ENCODE measurements at places on chromosomes 2 and 18. TPM values are rescaled to one million over a fixed set of nuclear protein-coding genes. Genes with fewer than 3 reads are reported as not detected.

SIGLEC15 gene
- total RNA-seq = not detected

ANKRD30BL gene
- 27.7 TPM for total RNA-seq

DNA sequence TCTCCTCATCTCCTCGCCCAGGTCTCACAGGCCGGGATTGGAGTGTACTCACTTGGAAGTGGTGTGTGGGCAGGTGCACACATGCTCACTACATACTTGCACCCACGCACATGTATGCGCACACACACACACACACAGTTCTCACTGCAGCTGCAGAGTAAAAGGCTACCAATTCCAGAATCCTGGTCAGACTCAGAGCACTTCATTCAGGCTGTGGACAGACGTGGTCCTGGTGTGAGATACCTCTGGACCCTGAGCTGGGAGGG, 19.4 kb downstream of the CELF4 start:
- no peak for DNase-seq

DNA sequence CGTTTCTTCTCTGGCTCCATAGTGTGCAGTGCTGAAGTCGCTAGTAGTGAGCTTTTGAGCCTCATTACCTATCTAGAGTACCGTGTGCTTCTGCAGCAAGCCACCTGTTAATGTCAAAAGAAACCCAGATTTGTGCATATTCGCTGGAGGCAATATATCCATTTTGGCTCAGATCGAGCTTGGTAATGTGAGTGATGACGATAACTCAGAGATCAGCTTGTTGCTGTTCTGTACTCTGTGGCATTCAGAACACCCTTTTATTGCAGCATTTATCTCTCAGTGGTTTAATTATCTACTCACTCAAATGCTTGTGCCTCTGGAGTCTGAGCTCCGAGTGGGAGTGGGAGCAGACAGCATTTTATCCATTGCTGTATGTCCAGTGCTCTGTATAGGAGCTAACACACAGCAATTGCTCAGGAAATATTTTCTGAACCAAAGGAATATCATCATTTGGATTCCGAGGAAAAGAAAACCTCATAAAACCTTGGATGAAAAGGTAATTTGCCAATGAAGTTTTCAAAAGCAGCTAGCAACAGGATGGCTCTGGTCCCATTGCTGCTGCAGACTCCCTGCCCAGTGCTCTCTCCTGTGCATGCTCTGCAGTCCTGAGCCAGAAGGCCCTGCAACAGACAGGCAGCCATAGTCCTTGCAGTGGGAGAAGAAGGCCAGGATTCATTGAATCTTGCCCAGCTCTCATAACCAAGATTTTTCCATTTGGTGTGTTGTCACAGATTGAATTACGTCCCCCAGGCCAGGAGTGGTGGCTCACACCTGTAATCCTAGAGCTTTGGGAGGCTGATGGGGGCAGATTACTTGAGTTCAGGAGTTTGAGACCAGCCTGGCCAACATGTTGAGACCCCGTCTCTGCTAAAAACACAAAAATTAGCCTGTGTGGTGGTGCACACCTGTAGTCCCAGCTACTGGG, 183.8 kb downstream of the MYCN start:
- no peak for DNase-seq

All from uterus (tissue), 4 donors.